ENCODE measurements at places on chromosomes 4 and X.

DNA sequence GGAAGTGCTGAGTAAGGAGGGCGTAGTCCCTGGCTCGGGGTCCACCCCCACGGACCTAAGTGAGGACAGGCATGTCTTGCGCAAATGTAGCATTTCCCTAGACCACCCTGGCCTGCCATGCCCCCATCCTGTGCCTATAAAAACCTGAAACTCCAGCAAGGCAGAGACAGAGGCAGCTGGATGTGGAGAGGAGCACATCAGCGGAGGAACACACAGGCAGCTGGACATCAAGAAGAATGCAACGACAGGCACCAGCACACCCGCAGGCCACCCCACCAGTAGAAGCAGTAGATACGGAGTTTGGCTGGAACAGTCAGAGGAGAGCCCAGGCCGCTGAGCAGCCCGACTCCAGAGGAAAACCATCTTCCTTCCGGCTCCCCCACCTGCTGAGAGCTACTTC is 345.9 kb downstream of the FSTL5 start:
- no peak for DNase-seq

DNA sequence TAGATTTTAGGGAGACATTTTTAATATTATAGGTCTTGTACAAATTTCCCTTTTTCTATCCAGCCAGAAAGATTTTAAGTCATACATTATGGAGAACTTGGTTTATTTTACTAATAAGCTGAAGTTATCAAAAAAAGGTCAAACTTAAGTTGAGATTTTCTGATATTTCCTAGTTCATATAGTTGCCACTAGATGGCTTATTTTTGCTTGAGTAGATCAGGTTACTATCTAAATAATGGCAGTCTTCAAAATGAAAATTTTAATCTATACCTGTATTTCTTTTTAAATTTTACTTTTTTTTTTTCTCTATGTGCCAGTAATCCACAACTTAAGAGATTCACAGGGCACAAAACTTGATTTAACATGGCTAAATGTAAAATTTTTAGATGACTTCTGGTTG is 52.3 kb downstream of the USP9X start:
- no peak for DNase-seq

DNA sequence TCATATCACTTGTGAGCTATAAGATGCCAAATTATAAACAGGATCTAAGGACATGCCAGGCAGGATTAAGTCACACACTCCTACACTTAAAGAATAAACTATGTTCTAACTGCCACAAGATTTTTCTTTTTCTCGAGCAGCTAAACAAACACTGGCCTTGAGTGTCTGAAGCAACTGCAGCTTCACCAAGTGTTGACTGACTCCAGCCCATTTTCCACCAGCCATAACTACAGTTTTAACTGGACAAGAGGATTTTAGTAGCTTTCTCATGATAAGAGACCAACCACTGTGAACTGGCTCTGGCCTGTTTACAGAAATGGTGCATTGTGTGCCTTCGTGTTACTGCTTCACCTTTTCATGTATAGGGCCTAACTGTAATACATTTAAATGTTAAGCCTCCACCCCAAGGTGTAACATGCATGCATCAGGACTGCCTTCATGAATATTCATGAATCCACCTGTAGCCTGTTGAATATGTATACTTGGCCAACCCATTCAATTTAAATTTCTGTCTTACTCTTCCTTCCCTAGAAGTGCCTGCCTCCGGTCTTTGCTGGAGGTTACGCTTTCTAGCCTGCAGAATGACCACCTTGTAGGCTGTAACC is 10.8 kb downstream of the UCP1 start:
- no peak for DNase-seq

DNA sequence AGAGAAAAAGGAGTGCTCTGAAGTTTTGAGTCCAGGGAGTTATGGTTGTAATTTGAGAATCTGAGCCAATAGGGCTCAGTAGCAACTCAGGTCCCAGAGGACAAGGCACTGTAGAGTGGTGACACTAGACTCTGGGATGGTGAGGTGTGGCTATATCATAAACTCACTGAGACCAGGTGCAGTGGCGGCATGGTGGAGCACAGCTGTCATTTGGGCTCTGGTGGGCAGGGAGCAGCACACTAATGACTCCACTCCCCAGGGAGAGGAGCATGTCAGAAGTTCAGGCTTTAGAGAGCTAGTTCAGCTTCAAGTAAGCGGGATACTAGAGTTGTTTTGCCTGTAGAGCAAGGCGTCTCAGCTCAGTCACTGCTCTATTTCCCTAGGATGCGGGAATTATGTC is 165.4 kb upstream of the USP38 start:
- no peak for DNase-seq

- no peak for DNase-seq
Observed at GRCh38 chrX:19017271-19017670, 33.4 kb upstream of the PHKA2 start.

DNA sequence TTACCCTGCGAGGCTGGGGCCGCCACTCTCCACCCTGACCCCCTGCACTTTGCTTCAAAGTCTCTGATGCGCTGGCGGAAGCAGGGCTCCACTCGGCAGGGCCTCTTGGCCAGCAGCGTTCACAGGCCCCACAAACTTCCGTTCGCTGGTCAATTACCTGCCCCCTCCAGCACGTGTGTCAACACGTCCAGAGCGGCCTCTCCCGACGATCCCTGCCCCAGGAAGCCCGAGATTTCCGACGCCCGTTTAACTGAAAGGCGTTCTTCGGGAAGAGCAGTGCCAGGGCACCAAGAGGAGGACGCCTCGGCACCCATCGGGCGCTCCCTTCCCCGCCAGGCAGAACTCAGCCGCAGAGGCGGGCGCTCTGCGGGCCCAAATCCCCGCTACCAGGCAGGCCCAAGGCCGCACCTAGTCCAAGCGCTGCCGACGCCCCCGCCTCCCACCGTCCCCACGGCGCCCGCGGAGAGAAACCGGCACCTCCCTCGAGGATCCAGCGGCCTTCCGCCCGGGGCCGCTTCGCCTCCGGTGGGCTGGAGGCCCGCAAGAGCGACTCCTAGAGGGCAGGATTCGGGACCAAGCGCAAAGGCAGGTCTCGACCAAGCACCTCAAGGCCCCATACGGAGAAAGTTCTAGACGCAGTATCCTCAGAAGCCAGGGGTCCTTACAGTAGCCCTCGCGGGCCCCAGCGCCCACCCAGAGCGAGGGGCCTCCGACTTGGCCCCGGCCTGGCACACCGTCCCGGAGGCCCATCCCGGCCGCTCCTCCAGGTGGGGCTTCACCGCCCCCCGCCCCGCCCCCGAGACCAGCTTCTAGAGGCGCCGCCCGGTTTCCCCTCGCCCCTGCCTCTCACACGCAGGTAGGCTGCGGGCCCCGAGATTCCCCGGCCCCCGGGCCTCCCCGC is 586 bp downstream of the BCAP31 start:
- DNase-seq: peak; percentile 21

- DNase-seq: peak; percentile 2
Observed at GRCh38 chrX:38627683-38628082, 66.3 kb downstream of the TSPAN7 start.

- DNase-seq: no peak
Observed at GRCh38 chr4:80560337-80560736, 224.8 kb downstream of the CFAP299 start.

DNA sequence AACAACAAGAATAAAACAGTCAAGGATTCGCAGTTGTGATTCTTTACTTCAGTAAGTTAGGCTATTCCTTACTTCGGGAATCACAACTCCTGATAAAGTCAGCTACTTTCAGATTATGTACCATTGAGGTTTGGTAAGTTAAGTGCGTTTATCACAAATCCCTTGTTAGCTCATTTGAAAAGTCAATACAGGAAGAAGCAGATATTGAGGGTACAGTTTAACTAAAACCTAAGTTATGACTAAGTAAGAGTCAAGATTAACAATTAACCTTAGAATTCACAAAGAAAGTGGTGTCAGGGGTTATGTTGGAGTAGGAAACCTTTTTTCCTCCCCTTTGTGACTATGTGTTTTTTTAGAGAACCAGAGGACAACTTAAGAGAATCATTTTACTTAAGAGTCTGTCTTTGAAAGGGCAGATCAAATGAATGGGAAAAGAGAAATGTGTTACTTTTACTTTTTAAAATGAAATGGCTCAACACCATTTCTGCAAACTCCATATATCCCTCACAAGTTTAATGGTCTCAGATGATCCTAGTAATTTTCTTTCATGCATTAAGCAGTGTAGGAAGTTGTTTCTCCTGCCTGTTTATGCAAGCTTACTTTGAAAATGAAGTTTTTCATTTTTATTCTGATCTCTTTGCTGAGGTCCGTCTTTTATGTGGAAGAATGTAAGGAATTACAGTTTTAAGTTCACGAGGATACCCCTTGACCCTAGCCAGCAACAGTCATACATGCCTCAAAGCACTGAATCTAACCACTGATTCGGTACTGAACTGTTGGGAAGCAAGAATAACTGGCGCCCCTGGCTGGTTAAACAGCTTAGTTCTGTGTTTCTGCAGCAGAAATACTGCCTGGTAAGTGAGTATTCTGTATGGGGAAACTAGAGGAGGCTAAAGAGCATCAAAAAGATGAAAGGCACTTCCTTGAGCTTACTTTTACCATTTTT is 211.7 kb downstream of the SLC4A4 start:
- peak; percentile 82 for DNase-seq

DNA sequence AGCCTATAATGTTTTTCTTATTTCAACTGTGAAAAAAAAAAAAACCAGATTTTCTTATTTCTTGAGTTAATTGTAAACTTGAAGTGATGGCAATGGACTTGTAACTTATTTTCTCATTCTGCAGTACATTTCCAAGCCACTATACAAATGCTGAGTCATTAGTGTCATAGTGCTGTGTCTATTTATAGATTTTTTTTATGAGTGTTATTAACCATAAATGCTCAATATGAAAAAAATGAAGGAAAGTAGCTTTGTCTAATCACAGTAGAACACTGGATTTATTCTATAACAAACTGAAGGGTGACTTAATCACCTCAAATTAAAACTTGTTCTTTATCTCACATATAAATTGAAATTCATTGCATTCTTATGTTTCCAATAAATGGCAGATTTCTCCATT is 718.6 kb downstream of the CCSER1 start:
- no peak for DNase-seq

GRCh38 chr4:102862016-102862415 is 6.8 kb upstream of the CISD2 start:
- no peak for DNase-seq

DNA sequence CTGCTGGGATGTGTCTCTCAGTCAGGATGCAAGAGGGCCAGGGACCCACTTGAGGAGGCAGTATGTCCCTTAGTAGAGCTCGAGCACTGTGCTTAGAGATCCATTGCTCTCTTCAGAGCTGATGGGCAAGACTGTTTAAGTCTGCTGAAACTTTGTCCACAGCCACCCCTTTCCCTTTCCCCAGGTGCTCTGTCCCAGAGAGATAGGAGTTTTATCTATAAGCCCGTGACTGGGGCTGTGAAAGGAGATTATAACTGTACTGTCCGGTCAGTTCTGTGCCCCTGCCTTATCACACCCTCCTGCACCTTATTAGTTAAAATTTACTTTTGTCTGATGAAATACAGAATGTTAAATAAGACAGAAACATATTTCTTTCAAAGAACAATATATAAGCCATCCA is 378.4 kb downstream of the PABPC4L start:
- no peak for DNase-seq
